ENCODE measurements at places on chromosomes 13 and 19.
A peak's percentile ranks its signal among the peaks of the same experiment; 100 is the strongest.

DNA sequence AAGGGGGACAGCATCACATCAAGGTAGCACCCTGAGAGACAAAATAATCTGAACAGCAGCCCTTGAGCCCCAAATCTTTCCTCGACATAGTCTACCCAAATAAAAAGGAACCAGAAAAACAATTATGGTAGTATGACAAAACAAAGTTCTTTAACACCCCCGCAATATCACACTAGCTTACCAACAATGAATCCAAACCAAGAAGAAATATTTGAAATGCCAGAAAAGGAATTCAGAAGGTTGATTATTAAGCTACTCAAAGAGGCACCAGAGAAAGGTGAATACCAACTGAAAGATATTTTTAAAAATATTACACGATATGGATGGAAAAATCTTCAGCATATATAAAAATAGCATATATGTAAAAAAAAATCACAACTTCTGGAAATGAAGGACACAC is 252.9 kb upstream of the SLITRK6 start:
- DNase-seq = no peak

- DNase-seq = no peak
Measured at GRCh38 chr19:2717638-2718541, 3.3 kb downstream of the DIRAS1 start.

DNA sequence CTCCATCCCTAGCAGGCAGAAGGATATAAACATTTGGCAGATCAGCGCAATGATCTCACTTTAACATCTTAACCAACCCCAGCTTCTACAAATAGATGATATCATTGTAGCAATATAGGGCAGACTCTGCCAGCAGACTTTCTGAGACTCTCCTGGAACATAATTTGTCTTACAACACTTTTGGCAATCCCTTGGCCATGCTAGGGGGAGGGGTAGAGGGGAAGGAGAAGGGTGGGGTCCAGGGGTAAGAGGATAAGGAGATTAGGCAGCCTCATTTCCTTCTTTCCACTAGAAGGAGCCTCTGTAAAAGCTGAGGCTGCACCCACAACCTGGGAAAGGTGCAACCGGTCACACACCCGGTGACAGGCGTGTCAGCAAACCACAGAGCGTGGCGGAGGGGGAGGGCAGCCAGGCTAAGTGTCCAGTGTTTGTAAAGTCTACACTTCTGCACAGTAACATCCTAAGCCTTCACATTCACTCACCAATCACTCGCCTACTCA is 8.7 kb upstream of the UBAC2 start:
- DNase-seq = no peak

GRCh38 chr13:44211704-44212346 is 161.8 kb upstream of the SERP2 start:
- no peak for DNase-seq

DNA sequence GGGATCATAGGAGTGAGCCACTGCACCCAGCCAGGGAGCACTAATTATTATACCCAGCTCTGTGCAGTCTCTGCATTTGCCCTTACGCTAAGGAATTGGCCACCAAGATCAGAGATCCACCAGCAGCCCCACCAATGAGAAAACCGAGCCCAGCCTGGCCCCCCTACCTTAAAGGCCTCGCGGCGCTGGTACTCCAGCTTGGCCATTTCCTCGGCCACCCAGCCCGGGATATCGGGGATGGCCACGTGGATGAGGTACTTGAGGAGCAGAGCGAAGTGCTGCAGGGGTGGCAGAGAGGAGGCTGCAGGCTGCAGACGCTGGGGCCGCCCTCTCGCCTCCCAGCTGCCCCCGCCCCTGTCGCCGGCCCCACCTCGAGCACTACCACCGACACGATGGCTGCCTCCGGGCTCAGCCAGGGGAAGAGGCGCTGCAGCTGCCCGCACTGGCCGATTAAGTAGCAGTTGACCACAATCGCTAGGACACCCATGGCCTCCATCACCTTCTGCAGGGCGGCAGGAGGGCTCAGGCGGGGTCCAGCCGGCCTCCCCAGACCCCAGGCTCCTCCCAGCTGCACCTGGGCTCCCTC is 7.5 kb downstream of the ANO8 start:
- DNase-seq = no peak

DNA sequence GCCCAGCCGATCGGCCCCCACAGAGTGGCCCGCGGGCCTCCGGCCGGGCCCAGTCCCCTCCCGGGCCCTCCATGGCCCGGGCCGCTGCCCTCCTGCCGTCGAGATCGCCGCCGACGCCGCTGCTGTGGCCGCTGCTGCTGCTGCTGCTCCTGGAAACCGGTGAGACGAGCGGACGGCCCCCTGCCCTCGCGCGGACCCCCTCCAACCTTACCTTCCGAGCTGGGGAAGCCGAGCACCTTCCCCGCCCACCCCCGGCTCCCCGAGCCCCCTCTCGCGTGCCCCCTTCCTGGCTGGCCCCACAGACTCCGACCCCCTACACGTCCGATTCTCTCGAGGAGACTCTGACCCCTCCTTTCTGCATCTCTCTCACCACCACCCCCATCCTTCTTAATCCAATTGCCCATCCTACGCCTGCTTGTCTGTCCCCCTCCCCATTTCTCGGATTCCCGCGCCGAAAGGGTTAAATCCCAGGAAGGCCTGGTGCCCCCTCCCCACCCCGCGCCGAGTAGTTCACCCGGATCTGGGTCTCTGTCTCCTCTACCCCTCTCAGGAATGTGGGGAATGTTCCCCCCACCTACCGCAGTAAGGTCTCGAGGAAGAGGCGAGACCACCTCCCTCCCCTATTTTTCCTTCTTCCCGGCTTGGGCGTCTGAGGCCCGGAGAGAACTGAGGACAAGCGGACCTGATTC is 502 bp downstream of the NECTIN2 start:
- DNase-seq = no peak

DNA sequence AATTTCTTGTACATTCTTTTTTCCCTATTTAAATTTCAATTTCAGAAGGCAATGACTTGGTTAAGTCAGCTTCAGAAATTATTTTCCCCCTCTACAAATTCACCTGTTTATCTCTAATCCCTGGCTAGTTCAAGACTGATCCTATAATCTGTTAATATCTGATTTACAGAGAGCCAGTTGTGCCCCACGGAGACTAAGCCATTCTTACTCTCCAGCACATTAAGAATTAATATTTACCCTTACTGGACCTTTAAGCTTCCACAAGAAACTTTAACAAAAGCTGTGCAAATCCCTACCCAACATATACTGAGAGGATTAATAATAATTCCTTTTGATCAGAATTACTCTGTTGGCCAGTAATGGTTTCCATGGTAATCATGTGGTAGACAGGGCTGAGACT is 786.2 kb downstream of the PCDH9 start:
- no peak for DNase-seq

DNA sequence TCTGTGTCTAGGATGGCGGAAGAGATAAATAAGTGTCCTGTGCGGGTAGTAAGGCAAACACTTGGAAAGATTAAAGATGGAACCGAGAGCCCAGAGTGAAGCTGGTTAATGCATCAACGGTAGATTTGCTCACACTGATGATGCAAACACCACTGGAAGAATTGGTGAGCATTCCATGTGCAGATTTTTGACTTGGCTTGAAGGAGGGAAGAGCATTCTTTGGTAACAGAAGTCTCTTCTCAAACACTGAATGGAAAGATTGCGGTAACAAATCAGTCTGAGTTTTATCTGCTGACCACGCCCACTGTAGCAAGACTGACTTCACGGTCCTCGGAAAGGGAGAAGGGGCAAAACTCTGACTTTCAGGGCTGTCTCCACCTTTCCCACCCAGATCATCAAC is 112.5 kb downstream of the COL4A1 start:
- no peak for DNase-seq

DNA sequence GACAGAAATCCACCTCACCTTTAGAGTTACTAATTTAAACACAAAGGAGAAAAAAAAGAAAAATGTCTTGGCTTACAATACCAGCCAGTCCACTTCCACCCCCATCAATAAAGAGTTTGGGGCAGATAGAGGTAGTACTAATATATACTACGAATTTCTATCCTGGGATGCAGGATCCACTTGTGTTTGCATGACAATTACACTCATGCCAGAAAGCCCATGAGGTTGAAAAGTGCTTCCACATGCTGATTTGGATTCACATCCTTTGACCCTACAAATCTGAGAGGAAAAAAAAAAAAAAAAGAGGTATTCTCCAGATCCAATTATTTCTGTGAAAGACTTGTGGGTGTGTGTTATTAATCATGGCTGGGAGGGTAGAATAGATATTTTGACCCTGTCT is 335.2 kb downstream of the SLITRK1 start:
- DNase-seq = no peak

DNA sequence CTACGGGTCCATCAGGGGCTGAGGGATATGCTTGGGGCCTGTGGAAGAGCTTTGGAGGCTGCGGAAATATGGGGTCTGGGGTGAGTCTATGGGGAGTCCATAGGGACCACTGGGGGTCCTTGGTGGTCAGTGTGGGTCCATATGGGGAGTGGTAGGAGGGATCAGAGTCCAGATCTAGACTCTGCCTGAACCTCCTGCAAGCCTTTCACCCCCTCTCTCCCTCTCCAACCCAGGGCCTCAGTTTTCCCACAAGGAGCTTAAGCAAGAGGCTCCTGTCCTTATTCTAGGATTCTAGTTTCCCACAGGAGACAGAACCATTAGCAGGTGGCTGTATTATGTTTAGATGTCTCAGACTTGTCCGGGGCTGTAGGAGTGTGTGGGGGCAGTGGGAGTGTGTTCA is 161.9 kb upstream of the TSHZ3 start:
- DNase-seq = no peak

- DNase-seq = no peak
Measured at GRCh38 chr19:3547767-3548282, 8.9 kb downstream of the TEKTIP1 start.

GRCh38 chr19:6238643-6239281 is 41.0 kb downstream of the MLLT1 start:
- DNase-seq = no peak

- DNase-seq = no peak
Measured at GRCh38 chr19:54659300-54659699, 3.5 kb upstream of the LILRB4 start.

DNA sequence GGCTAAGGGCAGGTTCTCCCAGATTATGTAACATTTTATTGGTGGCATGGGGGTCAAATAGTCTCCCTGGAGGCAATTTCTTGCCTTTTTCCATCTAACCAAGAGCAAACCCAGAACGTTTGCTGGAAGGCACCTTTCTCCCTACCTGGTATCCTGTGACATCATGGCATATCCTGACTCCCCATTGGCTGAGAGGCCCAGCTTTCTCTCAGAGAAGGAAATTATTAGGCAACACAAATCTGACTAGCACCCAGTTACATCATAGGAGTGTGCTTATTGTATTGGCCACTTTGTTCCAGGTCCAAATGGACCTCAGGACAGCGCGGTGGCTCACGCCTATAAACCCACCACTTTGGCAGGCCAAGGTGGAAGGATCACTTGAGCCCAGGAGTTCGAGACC is 13.0 kb downstream of the NTN5 start:
- DNase-seq = no peak

GRCh38 chr13:20475927-20476691 is 49.5 kb downstream of the CRYL1 start:
- peak; percentile 75 for DNase-seq

DNA sequence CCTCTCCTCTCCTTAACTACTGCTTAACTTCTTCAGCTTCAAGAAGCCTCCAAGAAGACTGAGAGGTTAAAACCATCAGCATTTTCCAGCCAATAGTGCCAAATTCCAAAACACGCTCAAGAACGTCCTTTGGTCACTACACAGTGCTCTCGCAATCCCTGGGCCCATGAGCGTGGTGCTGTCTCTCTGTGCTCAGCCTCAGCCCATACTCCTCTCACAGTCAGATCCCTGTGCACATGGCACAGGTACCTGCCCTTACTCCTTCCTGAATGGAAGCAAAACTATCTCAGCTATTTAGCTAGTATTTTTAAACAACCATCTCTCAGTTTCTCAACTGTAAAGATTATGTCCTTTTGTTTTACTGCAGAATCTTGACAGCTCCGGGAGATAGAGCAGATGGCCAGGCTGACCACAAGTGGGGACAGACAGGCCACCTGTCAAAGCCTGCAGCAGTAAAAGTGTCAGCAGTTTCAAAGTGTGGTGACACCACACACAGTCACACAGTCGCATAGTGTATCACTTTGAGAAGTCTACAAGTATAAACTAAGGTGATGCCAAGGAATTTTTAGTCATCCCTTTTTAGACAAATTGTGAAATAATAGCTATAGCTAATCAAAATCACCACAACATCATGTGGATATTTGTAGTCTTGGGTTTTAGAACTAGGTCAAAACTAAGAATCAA is 35.7 kb downstream of the DZIP1 start:
- no peak for DNase-seq

DNA sequence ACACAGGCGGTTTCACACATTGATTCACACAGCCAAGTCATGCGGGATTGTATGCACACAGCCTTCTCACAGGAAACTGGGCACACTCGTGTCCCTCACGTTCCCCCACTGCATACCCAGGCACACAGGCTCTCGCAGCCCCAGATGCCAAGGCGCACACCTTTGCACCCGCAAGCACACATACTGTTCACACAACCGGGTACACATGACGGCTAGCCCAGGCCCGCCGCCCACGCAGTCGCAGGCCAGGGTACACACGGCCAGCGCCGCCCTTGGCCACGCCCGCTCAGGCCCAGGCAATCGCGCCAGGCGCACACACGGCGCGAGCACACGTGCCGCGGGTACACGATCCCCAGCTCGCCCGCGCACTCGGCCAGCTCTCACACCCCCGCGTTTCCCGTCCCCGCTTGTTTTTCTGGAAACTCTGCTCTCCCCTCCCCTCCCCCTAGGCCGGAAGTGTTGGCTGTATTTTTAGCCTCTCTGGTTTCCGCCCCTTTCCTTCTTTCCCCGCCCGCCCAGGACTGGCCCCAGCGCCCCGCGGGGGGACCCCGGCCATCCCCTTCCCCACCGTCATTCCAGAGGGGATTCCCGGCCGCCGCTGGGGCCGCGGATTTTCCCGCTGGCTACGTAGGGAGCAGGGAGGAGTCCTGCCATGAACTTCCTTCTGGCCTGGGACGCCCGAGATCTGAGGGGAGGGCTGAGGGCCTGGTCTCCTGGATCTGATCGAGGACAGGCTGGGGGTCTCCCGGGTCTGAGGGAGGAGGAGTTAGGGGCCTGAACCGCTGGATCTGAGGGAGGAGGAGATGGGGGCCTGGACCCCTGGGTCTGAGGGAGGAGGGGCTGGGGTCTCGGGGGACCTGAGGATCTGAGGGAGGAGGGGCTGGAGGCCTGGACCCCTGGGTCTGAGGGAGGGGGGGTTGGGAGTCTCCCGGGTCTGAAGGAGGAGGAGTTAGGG is 4.0 kb upstream of the ZFP36 start:
- peak; percentile 61 for DNase-seq

- no peak for DNase-seq
Measured at GRCh38 chr13:106696140-106696539, 128.2 kb upstream of the ARGLU1 start.

GRCh38 chr19:2841855-2842574 is 740 bp downstream of the ZNF555 start:
- DNase-seq = no peak

DNA sequence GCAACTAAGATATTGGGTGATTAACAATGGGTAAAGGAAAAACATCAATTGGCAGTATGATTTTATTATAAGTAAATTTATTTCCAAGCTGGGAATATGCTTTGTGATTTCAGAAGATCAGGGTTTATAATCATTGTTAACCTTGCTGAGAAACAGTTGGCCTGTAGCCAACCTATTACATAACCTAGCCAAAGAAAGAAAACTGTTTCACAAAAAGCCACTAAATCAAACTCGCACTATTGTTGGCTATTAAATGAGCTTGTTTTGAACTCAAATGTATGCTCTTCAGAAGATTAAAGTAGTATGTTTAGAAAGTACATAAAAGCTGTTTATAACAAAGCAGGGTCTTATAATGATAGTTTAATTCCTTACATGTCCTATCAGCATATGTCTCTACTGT is 151.7 kb downstream of the LHFPL6 start:
- DNase-seq = peak; percentile 25
